ENCODE measurements at places on chromosomes 2 and 18. TPM values are rescaled to one million over a fixed set of nuclear protein-coding genes. Genes with fewer than 3 reads are reported as not detected.

DNA sequence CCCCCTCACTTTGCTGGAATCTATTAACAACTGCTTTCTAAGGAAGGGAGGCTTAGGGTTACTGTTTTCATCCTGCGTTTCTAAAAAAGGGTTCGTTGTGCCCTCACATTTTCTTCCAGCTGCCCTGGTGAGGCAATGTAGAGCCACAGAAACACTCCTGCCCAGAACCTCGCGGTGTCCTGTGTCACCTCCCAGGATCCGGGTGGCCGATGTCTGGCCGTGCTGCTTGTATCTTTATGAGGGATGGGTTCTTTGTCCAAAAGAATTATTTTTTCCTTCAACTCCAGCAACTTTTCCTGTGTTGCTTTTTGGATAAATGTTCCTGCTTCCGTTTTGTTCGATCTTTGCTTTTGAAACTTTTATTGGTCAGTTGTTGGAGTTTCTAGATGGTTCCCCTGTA, 291.8 kb upstream of the HS6ST1 start:
- H3K4me3 ChIP-seq = no peak overlapping the region
- no peak for DNase-seq
- H3K4me1 ChIP-seq = no peaks in the 10 kb centered on the region
- H3K36me3 ChIP-seq = no peaks in the 10 kb centered on the region
- no peak overlapping the region for H3K27ac ChIP-seq

DNA sequence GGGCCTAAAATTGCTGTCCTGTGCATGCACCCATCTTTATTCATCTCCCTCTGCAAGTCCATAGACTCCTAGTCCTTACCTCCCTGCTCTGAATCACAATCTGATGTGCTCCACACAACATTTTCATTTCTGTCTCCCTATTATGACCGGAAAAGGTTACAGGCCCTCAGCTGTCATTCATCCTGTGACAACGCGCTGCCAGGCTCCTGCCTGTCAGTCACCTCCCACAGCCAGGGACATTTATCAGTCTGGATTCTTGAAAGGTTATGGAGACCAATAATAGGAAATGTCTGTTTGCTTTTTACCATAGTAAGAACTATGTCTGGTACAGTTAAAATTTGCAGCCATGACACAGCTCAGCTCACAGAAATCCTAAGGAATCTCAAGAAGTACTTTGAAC, 197.1 kb downstream of the RDH14 start:
- peak overlapping the region; percentile 62 for H3K27ac ChIP-seq
- no peak for DNase-seq
- peaks cover 28% of the 10 kb centered on the region for H3K4me1 ChIP-seq
- peak overlapping the region; percentile 31 for H3K4me3 ChIP-seq
- no peaks in the 10 kb centered on the region for H3K36me3 ChIP-seq
- no peaks in the 10 kb centered on the region for H3K27me3 ChIP-seq

DNA sequence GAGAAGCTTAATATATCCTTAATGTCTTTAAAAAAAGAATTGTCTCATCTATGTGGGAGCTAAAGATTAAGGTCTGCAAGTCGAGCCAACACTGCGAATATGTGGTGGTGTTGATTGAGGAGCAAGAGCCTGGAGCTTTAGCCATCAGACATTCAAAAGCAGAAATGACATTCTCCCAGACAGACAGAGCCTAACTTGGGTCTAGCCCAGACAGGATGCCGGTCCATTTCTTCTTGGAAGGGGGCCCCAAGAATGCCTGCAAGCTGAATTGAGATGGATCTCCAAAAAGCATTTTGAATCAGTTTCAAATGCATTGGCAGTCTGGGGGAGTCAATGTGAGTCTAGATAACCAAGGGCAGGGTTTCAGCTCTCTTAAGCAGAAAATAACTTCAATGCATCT, 30.1 kb upstream of the EML4 start:
- H3K4me1 ChIP-seq = peaks cover 70% of the 10 kb centered on the region
- no peak overlapping the region for H3K4me3 ChIP-seq
- no peak for DNase-seq

- H3K36me3 ChIP-seq = 0 out of 2 replicates have a peak, but pooled peaks cover 5% of the 10 kb centered on the region
- H3K27ac ChIP-seq = 0 out of 2 replicates have a peak overlapping the region, but pooled peaks have one; percentile 16
- no peak overlapping the region for H3K4me3 ChIP-seq
- peaks cover 24% of the 10 kb centered on the region for H3K4me1 ChIP-seq
Measured at GRCh38 chr2:188766471-188766856, 207.7 kb upstream of the COL3A1 start.

GRCh38 chr2:70981421-70981820, 3.0 kb downstream of the ANKRD53 start:
- peaks cover 8% of the 10 kb centered on the region for H3K36me3 ChIP-seq
- H3K4me3 ChIP-seq = no peak overlapping the region
- DNase-seq = no peak
- peaks cover 16% of the 10 kb centered on the region for H3K4me1 ChIP-seq
- no peaks in the 10 kb centered on the region for H3K27me3 ChIP-seq

DNA sequence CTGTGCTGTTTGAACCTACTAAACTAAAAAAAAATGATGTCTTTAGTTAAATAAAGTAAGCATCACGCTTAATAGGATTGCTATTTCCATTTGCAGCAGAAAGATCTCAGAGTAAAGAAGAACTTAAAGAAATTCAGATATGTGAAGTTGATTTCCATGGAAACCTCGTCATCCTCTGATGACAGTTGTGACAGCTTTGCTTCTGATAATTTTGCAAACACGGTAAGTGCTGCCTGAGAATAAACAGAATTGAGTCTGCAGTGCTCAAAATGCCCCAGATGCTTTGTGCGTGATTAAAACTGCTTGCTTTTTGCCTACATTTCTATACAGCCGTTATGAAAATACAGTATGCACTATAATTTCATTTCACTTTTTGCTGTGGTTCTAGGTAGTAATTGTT, 3.9 kb downstream of the CDCA7 start:
- H3K27ac ChIP-seq = no peak overlapping the region
- DNase-seq = no peak
- H3K36me3 ChIP-seq = no peaks in the 10 kb centered on the region
- H3K4me3 ChIP-seq = no peak overlapping the region
- H3K27me3 ChIP-seq = peaks cover under 1% of the 10 kb centered on the region

- H3K27ac ChIP-seq = no peak overlapping the region
- H3K36me3 ChIP-seq = no peaks in the 10 kb centered on the region
- H3K27me3 ChIP-seq = peaks cover 9% of the 10 kb centered on the region
- DNase-seq = no peak
Measured at GRCh38 chr2:53584986-53585385, 182.6 kb upstream of the CHAC2 start.

GRCh38 chr2:136420346-136420745, 302.4 kb upstream of the CXCR4 start:
- H3K4me3 ChIP-seq = no peak overlapping the region
- DNase-seq = no peak
- peaks cover 7% of the 10 kb centered on the region for H3K4me1 ChIP-seq
- H3K36me3 ChIP-seq = no peaks in the 10 kb centered on the region
- no peak overlapping the region for H3K27ac ChIP-seq
- H3K27me3 ChIP-seq = peaks cover 7% of the 10 kb centered on the region

- H3K36me3 ChIP-seq = peaks cover 4% of the 10 kb centered on the region
- H3K4me3 ChIP-seq = no peak overlapping the region
- no peak for DNase-seq
- no peaks in the 10 kb centered on the region for H3K27me3 ChIP-seq
- peaks cover 6% of the 10 kb centered on the region for H3K4me1 ChIP-seq
Measured at GRCh38 chr18:58723810-58724602, 52.7 kb downstream of the MALT1 start.

DNA sequence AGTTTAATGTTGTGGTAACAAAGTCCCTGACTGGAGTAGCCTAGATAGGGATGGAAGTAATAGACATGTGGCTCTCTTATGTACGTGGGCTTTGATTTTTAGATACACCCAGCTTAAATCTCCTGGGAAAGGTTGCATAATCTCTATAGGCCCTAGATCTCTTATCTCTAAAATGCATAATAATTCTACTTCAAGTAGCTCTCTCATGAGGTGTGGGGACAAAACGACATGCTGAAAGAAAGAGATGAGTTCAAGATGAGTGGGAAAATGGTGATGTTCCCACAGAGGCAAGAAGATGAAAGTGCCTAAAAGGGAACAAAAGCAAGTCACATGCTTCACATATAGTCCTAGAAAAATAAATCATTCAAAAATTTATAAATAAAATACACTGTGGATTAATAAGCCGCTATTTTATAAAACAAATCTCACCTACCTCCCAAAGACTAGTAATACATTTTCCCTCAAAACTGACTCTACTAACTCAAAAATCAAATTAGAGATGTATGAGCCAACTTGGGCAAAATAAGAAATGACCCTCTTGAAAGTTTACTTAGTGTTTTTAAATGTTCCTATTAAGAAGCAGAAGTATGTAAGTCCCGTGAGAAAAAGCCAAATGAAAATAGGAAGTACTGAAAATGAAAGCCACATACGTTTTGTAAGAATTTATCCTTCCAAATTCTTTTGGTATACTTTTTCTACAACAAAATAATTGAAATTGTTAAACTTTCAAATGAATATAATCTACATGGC, 148.2 kb upstream of the ITGA4 start:
- H3K27ac ChIP-seq = no peak overlapping the region
- DNase-seq = no peak
- H3K4me1 ChIP-seq = peaks cover 17% of the 10 kb centered on the region
- no peaks in the 10 kb centered on the region for H3K27me3 ChIP-seq
- no peaks in the 10 kb centered on the region for H3K36me3 ChIP-seq

- H3K27ac ChIP-seq = no peak overlapping the region
- no peaks in the 10 kb centered on the region for H3K36me3 ChIP-seq
- no peak overlapping the region for H3K4me3 ChIP-seq
- no peaks in the 10 kb centered on the region for H3K27me3 ChIP-seq
Measured at GRCh38 chr2:15588329-15588919, 3.2 kb upstream of the DDX1 start.

DNA sequence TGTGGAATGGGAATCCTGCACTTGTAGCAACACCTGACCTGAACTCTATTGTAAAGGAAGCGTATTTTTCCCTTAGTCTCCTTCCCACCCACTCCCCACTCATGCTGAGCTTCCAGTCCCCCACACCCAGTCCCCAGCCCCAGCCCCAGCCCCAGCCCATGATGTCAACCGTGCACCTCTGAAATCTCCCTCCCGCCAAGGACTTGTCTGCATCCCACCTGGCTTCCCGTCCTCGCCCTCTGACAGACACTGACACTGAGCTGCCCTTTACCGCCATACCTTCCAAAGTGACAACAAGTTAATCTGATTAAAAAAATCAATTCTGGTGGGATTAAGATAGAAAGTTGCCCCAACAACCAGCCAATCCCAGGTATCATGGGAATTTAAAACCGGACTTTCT, 213.6 kb upstream of the CELF4 start:
- no peaks in the 10 kb centered on the region for H3K36me3 ChIP-seq
- no peak overlapping the region for H3K4me3 ChIP-seq
- no peak for DNase-seq
- H3K27me3 ChIP-seq = no peaks in the 10 kb centered on the region
- H3K27ac ChIP-seq = no peak overlapping the region
- no peaks in the 10 kb centered on the region for H3K4me1 ChIP-seq

DNA sequence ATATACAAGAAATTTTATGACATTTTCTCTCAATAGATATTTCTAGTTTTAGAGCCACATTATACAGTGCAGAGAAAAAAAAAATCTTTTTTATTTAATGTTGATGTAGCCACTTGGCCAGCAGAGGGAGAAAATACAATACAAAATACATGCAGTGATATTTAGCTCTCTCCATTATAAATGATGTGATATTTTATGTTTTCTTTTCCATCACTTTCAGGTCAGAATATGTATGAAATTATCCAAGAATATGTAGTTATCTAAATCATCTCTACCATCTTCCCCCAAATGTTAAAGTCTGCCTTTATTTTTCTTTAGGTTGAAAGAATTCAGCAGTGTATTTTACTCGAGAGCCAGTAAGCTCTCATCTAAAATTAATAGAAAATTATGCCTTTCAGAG, 533.6 kb upstream of the FSHR start:
- no peaks in the 10 kb centered on the region for H3K4me1 ChIP-seq
- no peak overlapping the region for H3K27ac ChIP-seq
- H3K36me3 ChIP-seq = no peaks in the 10 kb centered on the region
- H3K27me3 ChIP-seq = no peaks in the 10 kb centered on the region

- no peaks in the 10 kb centered on the region for H3K36me3 ChIP-seq
- H3K4me3 ChIP-seq = no peak overlapping the region
- peaks cover 22% of the 10 kb centered on the region for H3K4me1 ChIP-seq
- no peak for DNase-seq
Measured at GRCh38 chr2:209661286-209661894, 110.2 kb upstream of the UNC80 start.

- DNase-seq = no peak
- peaks cover 12% of the 10 kb centered on the region for H3K27me3 ChIP-seq
- H3K36me3 ChIP-seq = no peaks in the 10 kb centered on the region
- H3K27ac ChIP-seq = no peak overlapping the region
- no peak overlapping the region for H3K4me3 ChIP-seq
Measured at GRCh38 chr2:8445580-8445979, 236.3 kb upstream of the ID2 start.

DNA sequence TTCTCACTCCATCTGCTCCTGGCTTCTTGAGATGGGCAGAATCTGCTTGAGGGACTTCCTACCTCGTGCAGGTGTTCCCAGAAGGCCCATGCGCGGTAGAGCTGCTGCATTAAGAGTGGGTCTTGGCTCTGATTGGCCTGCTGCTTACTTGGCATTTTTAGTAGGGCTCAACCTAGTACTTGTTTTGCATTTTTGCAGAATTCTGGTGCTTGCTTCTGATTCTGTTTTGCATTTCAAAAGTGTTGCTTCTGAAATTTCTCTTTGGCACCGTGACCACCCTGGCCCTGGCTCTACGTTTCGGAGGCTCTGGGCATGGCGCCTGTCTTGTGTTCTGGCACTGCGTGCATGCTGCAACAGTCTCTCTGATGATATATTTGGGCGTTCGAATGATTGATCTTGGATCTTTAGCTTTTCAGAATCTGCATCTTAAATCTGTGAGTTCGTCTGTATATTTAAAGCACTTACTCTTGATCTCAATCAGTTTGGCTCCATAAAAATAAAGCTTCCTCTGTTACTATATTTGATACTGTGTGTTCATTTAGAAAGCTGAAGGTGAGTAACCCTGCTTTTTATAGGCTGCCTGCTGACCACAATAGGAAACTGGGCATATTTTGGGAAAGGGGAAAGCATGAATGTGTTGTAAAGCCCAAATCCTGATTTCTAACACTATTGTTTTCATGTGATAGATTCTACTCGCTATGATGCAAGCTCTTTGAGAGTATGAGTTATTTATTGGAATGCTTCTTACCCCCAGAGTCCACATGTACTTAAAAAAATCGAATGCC, 22.2 kb downstream of the EFR3B start:
- DNase-seq = no peak
- peaks cover 13% of the 10 kb centered on the region for H3K27me3 ChIP-seq
- H3K27ac ChIP-seq = no peak overlapping the region
- H3K4me3 ChIP-seq = no peak overlapping the region

Gene FAM124B
- total RNA-seq = not detected

Gene IL37
- not detected for total RNA-seq

Gene STARD6
- total RNA-seq = 0.24 TPM

Gene HOXD12
- total RNA-seq = not detected

Gene HSPD1
- 398 TPM for total RNA-seq

Gene SLC4A3
- 10.2 TPM for total RNA-seq

Gene CRYGB
- not detected for total RNA-seq

Gene NOL4
- total RNA-seq = not detected

Gene DSG1
- total RNA-seq = not detected
